ENCODE measurements at places on chromosomes 6 and 20.

GRCh38 chr6:137884149-137884909 lies 17.3 kb downstream of the TNFAIP3 start:
- DNase-seq: no peak

GRCh38 chr6:111541026-111541681 lies 58.1 kb upstream of the REV3L start:
- no peak for DNase-seq

DNA sequence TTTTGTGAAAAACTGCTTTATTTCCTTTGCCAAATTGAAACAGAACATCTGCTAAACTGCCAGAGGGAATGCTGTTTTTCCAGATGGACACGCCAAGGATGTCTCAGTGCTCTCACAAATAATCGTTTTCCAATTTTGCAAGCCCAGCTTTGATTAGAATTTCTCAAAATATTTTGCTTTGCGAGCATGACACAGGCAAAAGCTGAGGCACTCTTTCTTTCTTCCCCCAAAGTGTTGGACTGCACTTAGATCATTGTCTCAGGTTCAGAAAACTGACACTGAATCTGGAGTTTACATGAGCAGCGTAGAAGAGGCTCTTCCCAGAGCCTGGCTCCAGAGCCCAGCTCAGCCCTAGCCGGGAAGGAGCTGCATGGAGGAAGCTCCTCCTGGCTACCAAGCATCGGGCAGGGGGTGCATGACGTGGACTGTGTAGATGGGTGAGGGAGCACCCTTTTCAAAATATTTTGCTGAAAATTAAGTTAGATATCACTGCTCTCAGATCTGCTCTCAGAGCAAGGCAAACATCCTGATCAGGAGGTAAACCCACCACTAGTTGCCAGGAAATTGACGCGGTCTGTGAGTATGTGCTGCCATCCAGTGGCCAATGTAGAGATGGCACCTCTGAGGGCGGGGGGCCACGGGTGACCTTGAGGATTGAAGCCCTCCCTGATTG lies 107.5 kb downstream of the SLC22A3 start:
- DNase-seq: peak; percentile 45

DNA sequence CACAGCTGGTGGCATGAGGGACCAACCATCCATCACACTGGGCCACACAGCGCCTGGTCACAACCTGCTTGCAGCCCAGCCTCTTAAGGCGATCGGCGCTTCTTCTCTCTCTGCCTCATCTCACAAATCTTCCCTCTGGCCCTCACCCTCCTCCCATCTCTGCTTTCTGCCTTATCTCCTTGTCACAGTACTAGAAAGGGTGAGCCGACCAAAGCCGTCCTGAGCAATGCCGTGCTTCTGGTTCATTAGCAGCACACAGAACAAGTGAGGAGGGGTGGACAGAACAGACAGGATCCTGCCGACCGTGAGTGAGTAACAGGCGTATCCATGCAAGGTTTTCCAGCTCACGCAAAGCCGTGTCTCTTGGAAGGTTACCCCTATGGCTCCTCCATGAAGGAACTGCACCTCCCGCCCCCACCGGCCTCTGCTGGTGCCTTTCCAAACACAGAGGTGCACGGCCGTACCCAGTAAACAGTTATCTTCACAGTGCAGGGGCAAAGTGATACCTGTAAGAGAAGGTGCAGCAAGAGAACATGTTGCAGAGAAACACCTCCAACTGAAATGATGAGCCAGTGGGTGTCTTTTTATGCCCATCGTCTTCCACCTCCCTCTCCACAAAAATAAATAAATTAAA lies 331.7 kb downstream of the FARS2 start:
- DNase-seq: no peak

GRCh38 chr6:15980801-15981200 lies 148.1 kb upstream of the MYLIP start:
- no peak for DNase-seq

DNA sequence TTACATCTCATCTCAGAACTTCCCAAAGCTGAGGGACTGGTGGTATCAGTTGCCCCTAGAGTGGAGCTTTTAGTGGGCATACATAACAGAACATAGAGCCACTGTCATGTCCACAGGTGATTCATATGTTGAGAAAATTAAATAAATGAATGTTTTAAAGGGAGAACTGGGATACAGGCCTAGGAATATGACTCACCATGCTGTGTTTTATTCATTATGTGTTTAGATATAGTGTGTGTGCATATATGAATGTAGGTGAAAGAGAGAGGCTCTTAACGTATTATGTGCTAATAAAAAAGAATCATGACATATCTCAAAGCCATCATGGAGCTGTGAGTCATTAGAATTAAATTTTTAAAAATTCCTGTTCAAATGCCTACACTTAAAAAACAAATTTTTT lies 332.2 kb upstream of the RSPO3 start:
- no peak for DNase-seq

DNA sequence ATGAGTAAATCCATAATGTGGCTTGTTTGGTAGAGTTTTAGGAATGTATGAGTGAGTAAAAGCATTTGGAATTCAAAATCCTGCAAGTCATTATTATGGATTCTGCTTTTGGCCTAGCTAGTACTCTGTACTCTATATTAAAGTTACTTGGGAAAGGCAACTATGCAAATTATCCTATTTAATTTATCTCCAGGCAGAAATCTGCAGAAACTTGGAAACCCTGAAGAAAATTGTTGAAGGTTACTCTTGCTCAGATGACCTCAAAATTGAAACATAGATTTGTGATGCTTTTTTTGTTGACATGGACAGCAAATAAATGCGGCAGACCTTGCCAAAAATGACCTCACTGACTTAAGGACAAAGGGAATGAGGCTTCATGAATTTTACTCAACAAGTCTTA lies 477.1 kb upstream of the EYS start:
- no peak for DNase-seq

GRCh38 chr6:129653229-129653628 lies 56.7 kb downstream of the ARHGAP18 start:
- no peak for DNase-seq

- DNase-seq: no peak
Measured at GRCh38 chr6:165841153-165841558, 178.1 kb upstream of the PDE10A start.

GRCh38 chr20:34990661-34991214 lies 35.1 kb downstream of the MYH7B start:
- DNase-seq: no peak

DNA sequence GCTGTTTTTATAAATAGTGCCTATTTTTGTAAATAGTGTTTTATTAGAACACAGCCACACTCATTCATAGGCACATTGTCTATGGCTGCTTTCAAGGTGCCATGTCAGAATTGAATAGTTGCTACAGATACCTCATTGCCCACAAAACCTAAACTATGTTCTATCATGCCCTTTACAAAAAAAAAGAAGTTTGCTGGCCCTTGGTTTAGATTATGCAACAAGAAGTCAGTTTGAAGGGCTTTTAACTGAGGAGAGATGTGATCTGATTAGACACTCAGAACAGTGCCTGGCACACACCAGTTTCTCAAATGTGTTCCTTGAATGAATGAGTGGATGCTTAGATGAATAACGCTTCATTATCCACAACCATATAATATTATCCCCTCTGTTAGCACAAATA lies 366.1 kb downstream of the MAFB start:
- no peak for DNase-seq

GRCh38 chr6:82693094-82693493 lies 329.5 kb downstream of the TPBG start:
- no peak for DNase-seq

DNA sequence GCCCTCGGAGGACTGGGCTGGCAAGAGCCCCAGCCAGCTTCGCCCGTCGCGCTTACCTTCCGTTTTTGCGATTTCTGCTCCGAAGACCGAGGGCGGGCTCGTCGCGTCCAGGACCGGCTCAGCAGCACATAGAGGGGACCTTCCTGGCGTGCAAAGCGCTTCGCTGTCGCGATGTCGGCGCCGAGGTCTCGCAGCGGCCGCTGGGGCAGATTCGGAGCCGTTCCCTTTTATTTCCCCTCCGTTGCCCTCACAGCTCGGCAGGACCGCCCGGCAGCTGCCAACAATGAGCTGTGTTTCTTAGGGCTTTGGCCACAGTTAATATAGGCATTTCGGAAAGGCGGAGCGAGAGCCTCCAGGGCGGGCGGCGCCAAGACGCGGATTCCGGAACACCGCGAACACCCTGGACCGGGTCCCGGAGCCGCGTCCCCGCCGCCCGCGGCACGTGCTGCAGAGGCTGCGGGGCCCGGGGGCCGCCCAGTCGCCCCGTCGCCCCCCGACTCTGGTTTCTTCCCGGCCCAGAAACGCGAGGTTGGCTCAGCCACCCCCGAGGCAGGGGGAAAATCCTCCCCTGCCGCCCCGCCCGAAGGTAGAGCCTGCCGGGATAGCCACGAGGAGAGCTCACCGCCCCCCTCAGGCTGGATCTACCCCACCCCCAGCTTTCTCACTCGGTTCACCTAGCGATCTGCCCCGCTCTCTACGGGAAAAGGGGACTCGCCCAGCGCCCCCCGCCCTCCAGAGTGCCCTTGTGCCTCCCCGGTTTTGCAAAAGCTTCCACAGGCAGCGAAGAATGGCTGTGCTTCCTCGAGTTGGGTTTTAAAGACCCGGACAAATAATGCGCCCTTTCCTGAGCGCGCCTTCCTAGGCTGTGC lies at the start of gene CITED2:
CITED2 (minus strand) TSS at position 292 of the 869 bp plus-strand sequence. CDS start 704 bp downstream, outside the sequence.
- peak; percentile 84 for DNase-seq

GRCh38 chr20:10476319-10476724 lies 41.2 kb downstream of the SLX4IP start:
- no peak for DNase-seq

GRCh38 chr20:3237958-3238615 lies 903 bp downstream of the SLC4A11 start:
- no peak for DNase-seq

DNA sequence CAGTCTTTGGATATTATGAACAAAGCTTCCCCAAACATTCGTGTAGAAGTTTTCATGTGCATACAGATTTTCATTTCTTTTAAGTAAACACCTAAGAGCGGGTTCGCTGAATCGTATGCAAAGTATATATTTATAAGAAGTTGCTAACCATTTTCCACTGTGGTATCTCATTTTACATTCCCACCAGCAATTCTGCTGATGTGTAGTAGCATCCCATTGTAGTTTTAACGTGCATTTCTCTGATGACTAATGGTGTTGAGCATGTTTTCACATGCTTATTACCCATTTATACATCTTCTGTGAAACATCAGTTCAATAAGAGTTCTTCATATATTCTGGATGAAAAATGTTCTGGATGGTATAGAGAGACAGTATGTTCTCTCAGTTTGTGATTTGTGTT lies 97.4 kb downstream of the IYD start:
- DNase-seq: no peak

- DNase-seq: no peak
Measured at GRCh38 chr6:163186527-163186926, 228.0 kb upstream of the QKI start.

- no peak for DNase-seq
Measured at GRCh38 chr6:98844244-98845210, 10.2 kb downstream of the POU3F2 start.

GRCh38 chr6:154932515-154933027 lies 62.5 kb upstream of the TIAM2 start:
- DNase-seq: no peak

DNA sequence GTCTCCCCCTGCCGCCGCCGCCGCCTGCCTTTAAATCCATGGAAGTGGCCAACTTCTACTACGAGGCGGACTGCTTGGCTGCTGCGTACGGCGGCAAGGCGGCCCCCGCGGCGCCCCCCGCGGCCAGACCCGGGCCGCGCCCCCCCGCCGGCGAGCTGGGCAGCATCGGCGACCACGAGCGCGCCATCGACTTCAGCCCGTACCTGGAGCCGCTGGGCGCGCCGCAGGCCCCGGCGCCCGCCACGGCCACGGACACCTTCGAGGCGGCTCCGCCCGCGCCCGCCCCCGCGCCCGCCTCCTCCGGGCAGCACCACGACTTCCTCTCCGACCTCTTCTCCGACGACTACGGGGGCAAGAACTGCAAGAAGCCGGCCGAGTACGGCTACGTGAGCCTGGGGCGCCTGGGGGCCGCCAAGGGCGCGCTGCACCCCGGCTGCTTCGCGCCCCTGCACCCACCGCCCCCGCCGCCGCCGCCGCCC lies 474 bp downstream of the CEBPB start:
- peak; percentile 50 for DNase-seq

- no peak for DNase-seq
Measured at GRCh38 chr6:145372671-145373151, 362.6 kb downstream of the EPM2A start.

DNA sequence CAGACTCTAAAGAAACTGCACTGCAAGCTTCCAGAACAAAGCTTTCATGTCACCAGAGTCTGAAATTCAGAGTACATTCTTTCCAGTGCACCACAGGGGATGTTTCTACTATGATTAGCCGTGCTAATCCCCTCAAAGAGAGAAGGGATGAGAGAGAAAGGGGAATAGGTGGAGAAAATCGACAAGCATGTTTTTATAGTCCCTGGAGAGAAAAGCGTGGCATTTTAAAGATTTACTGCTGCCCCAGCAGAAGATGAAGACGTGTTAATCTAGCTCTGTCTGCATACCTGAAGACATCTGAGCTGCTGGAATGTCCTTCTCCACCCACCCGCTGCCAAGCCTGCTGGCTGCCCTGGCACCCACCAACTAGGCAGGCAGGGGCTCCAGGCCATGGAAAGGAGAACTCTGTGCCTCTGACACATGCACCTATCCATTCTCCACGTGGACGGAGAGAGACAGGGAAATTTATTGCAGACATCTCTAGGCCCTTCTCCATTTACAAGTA lies 4.1 kb downstream of the MYLK4 start:
- no peak for DNase-seq

GRCh38 chr6:107435798-107436197 lies 23.6 kb downstream of the PDSS2 start:
- DNase-seq: no peak

GRCh38 chr6:112231594-112232060 lies 22.7 kb downstream of the LAMA4 start:
- no peak for DNase-seq

- DNase-seq: no peak
Measured at GRCh38 chr6:38162493-38163185, 343.1 kb downstream of the ZFAND3 start.

GRCh38 chr6:24524805-24525204 lies 30.0 kb downstream of the ALDH5A1 start:
- no peak for DNase-seq

DNA sequence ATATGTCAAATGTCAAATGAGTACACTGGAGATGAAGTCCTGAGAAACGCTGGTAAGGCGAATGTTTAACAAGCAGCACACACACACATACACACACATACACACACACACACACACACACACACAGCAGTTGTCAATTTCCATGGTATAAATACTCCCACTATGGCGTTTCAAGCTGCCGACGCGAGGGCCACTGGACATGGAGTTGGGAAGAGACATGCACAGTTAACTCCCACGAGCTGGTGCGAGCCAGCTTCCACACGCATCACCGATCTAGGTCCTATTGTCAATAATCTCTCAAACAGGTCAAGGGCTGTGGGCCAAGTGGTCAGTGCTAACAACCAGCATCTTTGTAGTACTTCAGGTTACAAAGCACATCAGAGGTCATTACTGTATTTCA lies 58.9 kb downstream of the TRERF1 start:
- no peak for DNase-seq

Measured in activated T-helper 9 cell treated with anti-CD3 and anti-CD28 coated beads, Interleukin-2, amount 50 U/mL, for 16 hours (primary cell).